MV-4-11 (cell line): ENCODE measurements at places on chromosomes 5 and 9.
A peak's percentile ranks its signal among the peaks of the same experiment; 100 is the strongest.

- peak; percentile 64 for DNase-seq
These were observed 30.0 kb upstream of the STOM start for GRCh38 chr9:121399883-121400607.

- DNase-seq = no peak
These were observed 125.4 kb upstream of the CCDC152 start for GRCh38 chr5:42631241-42631640.

GRCh38 chr9:1254071-1254470 is 203.9 kb downstream of the DMRT2 start:
- no peak for DNase-seq

GRCh38 chr5:160240350-160240749 is 11.0 kb downstream of the FABP6 start:
- DNase-seq = no peak

- DNase-seq = no peak
These were observed 115.3 kb downstream of the GDNF start for GRCh38 chr5:37724395-37725125.

- peak; percentile 70 for DNase-seq
These were observed 726 bp downstream of the DAP start for GRCh38 chr5:10760096-10760920.

- no peak for DNase-seq
These were observed 120.3 kb upstream of the FTMT start for GRCh38 chr5:121731377-121731776.

DNA sequence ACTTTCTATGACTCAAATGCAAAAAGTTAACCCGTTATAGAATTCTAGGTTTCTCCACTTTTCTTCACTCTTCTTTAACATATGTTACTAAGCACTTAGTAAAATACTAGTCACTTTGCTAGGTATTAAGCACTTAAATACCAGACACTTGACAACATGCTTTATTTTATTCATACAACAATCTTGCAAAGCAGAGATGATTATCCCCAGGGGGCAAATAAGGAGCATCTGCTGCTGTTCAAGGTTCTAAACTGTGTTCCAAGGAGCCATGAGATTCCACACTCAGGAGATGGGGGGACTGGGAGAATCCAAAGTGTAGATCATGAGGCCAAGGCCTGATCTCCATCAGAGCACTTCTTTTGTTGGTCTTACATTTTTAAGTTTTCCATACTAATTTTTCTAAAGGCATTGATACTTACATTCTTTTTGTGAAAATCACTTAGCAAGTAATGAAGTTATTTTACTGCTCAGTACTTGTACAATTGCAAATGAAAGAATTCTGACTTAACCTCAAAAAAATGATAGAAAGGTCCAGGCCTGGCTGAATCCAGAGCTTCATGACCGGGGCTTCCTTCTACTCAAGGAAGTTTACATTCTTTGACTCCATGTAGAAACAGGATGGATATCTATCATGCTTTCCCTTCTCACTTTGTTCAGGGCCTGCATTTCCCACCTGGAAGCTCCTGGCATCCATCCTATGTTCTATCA is 504.4 kb upstream of the WWC1 start:
- DNase-seq = no peak

DNA sequence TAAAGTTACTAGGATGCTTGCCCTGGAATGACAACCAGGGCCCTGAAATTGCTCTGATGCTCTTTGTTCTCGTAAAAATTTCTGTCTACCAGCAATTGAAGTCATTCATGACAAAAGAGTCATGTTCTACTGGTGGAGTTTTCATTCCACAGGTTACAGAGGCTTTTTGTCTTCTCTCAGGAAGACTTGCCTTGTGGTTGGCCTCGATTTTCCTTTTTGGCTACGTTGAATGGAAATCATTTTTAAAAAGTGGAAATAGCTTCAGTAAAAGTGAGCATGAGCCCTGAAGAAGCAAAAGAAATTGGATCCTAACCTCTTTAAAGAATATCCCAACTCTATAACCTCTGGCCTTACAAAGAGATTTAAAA is 255.2 kb downstream of the AOPEP start:
- no peak for DNase-seq

DNA sequence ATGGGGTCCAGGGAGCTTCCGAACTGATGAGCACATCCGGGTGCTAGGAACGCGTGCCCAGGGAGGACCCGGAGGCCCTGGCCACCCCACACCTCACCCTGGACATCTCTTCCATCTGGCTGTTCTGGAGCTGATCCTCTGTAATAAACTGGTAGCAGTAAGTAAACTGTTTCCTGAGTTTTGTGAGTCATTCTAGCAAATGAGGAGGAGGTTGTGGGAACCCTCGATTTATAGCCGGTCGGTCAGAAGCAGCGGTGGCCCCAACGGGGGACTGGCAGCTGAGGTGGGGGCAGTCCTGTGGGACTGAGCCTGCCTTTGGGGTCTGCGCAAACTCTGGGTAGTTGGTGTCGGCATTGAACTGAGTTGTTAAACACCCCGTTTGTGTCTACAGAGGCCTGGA is 15.4 kb upstream of the UBAC1 start:
- DNase-seq = peak; percentile 23

DNA sequence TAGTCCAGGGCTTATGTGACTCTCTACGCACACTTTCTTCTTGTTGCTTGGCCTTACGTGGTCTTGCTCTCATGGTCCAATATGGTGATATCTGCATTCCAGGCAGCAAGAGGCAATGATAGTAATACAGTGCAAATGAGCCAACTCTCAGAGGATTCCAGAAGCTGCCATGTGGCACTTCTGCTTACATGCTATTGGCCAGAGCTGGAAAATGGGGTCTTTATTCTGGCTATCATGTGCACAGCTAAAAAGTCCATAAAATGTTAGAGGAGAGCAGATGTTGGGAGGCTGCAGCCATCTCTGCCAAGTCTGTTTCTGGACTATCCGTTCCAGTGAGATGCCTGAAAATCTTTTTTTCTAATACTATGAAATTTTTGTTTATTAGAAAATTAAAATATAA is 2.9 kb upstream of the SEPTIN8 start:
- no peak for DNase-seq

DNA sequence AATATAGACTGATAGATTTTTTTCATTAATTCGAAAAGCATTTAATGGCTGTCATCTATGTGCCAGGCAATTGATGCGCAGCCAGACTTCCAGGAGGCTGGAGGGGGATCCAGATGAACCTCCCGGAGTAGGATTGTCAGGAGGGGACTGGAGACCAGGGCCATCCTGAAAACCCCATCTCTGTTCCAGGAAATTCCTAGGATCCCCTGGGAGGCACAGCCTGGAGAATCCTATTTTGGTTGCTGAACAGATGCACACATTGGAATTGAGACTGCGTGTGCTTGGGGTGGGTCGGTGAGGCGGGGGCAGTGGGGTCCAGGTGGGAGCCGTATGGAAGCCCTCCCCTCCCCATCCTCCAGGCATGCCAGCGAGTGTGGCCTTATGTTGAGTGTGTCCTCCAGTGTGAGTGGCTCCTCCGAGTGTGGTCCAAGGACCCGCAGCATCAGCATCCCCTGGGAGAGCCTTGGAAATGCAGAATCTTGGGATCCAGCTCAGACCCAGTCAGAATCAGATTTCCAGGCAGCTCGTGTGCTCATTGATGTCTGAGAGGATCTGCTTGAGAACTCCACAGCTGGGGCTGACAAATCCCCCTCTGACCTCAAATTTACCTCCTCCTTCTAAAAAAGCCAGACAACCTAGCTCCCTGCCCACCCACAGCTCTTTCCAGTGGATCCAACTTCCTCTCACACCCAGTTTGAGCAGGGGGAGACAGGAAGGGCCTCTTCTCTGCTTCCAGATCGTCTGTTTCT is 38.7 kb downstream of the ROPN1L start:
- DNase-seq = no peak

- DNase-seq = no peak
These were observed 10.7 kb downstream of the PRRC2B start for GRCh38 chr9:131404581-131404980.

DNA sequence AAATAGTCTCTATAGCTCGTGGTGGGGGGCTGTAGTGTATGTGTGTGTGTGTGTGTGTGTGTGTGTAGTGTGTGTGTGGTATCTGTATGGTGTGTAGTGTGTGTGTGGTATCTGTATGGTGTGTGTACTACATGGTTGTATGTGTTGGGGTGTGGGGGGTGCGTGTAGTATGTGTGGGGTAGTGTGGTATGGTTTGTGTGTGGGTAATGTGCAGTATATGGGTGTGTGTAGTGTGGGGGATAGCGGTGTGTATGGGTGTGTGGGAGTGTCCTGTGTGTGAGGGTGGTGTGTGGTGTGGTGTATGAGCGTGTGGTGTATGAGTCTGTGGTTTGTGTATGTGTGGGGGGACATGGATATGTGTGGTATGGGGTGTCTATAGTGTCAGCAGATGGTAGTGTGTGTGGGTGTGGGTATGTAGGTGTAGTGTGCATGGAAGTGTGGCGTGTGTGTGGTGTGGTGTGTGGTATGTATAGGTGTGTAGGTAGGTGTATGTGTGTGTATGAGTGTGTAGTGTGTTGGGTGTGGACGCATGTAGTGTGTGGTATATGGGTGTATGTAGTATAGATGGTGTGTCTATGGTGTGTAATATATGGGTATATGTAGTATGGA is 145.8 kb upstream of the IQGAP2 start:
- DNase-seq = no peak

DNA sequence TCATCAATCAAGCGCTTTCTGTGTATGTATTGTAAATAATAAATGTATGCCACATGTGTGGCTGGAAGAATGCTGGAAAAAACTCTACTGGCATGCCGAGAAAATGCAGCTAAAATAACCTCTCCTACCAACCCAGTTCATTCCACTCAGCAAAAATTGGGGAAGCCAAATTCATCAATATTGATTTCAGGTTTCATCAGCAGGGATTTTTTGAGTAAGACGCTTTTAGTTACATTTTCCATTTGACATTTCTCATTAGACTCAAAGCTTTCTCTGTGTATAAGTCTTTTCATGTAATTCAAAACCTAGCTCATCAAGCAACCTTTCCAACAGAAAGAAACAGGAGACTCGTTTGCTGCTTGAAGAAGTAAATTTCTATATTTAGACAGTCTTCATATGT is 338.1 kb downstream of the DMRT2 start:
- DNase-seq = no peak

DNA sequence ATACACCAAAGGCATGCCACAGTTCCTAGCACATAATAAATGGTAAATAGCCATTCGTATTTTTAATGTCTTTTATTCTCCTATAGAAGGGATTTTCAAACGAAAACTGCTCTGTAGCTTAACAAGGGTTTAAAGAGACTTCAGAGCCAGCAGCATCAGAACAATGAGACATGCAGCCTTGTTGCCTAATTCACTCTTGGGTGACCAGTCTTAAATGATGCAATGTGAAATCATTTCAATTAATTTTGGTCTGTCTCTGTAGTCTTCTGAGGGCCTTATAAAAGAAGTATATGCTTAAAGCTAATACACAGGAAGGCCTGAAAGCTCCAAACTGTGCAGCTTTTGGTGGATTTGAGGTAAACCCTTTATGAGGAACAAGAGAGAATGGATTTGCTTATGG is 888.8 kb upstream of the WWC1 start:
- no peak for DNase-seq

GRCh38 chr9:3495855-3496254 is 29.9 kb downstream of the RFX3 start:
- no peak for DNase-seq

- DNase-seq = no peak
These were observed 34.1 kb downstream of the ZMAT2 start for GRCh38 chr5:140734354-140734753.

DNA sequence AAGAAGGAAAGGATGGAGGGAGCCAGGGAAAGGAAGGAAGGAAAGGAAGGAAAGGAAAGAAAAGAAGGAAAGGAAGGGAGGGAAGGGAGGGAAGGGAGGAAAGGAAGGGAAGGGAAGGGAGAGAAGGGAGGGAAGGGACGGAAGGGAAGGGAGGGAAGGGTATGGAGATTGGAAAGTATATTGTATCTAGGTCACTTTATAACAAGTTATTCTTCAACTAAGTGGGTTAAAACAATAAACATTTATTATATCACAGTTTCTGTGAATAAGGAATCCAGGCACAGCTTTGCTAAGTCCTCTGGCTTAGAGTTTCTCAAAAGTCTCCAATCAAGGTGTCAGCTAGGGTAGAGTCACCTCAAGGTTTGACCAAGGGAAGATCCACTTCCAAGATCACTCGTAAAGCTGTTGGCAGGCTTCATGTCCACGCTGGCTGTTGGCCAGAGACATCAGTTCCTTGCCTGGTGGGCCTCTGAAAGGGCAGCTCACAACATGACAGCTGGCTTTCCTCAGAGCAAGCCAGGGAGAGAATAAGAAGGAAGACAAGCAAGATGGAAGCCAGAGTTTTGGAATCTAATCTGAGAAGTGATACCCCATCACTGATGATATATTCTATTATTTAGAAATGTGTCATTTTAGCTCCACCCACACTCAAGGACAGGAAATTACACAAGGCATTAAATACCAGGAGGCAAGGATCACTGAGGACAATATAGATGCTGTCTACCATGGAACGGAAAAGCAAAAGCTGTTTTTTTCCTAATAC is 105.1 kb downstream of the DEPDC1B start:
- DNase-seq = no peak
